ENCODE measurements at places on chromosomes 16 and 17.

- DNase-seq = peak; percentile 98
Observed at GRCh38 chr17:75109407-75110233, at the start of gene ARMC7. Gene ARMC7, plus strand, starts transcription at chr17:75109969. Its CDS starts 320 bp downstream, at chr17:75110289.

DNA sequence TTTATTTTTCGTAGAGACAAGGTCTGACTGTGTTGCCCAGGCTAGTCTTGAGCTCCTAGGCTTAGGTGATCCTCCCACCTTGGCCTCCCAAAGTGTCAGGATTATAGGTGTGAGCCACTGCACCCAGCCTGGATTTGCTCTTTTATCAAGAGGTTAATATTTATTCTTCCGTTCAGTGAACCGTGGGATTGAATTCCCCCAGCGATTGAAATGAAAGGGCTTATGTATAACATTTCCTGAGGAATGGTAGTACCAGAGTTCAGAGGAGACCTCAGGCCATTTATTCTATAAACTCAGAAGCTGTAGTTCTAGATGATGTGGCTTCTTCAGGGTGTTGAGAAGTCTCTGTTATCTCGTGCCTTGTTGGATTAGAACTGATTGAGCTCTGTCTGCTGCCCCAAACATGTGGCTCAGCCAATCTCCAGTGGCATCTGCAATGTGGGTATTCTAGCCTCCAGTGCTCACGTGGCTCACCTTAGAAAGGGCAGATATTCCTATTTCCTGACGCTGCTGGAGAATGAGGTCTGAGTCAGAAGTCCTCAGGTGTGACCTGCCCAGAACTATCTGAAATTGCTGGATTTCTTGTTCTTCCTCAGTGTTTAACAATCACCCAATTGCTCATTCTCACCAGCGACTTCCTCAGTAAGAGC, 22.5 kb downstream of the HMOX2 start:
- DNase-seq = no peak

GRCh38 chr16:85868495-85868894, 30.5 kb upstream of the IRF8 start:
- no peak for DNase-seq

DNA sequence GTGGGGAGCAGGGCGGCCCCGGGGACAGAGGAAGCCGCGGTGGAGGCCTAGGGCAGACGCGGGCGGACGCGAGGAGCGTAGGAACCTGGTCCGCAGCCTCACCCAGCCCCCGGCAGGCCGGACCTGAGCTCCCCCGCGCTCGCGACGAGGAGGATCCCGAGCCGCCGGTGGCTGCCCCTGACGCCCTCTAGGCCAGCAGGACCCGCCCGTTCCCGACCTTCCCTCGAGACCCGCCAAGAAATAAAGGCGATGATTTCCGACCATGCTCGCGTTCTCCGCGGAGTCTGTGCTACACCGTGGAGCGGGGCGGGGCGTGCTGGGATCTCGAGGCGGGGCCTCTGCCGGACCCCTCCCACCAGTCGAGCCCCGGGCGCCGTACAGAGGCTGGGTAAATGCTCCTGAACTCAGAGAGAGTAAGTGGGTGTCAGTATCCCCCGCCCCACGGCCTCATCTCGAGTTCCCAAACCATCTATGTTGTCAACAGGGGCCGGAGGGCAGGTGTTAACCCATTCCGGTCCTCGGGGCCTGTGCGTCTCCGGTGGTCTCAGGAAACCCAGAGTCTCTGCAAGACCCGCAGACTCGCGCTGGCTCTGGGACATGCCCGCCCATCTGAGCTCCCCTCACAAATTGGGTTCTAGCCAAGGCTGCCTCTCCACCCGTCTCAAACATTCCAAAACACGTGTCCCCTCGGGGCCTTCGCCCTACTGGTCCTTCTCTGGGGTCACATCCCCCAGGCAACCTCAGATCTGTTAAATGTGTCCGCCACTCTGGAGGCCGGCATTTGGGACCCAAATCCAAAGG, 13.7 kb downstream of the SYCE1L start:
- no peak for DNase-seq

- DNase-seq = no peak
Observed at GRCh38 chr16:20923876-20924275, 23.3 kb downstream of the LYRM1 start.

DNA sequence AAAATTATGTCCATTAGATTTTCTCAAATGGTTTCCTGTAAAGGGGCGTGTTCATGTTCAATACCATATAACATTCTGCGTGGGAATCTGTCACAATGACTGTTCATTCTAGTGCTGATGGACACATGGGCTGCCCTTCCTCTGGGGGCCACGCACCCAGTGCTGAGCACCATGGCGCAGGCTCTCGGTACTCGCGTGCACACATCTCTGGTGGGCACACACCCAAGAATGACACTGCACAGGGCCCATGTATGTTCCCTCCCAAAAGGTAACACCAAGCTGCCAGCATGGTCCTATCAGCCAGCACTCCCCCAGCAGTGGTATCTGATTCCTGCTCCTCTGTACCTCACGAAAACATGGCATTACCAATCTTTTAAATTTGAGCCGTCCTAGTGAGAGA, 13.7 kb downstream of the B9D1 start:
- no peak for DNase-seq

GRCh38 chr16:31880322-31880979, 6.8 kb downstream of the ZNF267 start:
- DNase-seq = no peak

DNA sequence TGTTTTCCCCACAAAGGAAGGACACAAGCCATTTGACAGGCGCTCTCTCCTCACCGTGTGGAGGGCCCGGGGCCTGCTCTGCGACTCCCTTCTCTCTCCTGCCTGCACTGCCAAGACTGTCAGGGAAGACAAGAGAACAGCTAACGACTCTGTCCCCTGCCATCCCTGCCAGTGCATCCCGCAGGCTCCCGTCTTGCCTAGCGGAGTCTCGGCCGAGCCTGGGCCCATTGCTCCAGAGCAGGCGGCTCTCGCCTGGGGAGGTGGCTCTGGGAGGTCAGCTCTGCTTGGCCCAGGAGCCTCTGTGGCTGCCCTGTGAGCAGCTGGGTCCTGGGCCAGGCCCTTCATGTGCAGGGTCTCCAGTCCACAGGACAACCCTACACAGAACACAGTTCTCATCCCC, 53.0 kb downstream of the WNT3 start:
- DNase-seq = peak; percentile 49

DNA sequence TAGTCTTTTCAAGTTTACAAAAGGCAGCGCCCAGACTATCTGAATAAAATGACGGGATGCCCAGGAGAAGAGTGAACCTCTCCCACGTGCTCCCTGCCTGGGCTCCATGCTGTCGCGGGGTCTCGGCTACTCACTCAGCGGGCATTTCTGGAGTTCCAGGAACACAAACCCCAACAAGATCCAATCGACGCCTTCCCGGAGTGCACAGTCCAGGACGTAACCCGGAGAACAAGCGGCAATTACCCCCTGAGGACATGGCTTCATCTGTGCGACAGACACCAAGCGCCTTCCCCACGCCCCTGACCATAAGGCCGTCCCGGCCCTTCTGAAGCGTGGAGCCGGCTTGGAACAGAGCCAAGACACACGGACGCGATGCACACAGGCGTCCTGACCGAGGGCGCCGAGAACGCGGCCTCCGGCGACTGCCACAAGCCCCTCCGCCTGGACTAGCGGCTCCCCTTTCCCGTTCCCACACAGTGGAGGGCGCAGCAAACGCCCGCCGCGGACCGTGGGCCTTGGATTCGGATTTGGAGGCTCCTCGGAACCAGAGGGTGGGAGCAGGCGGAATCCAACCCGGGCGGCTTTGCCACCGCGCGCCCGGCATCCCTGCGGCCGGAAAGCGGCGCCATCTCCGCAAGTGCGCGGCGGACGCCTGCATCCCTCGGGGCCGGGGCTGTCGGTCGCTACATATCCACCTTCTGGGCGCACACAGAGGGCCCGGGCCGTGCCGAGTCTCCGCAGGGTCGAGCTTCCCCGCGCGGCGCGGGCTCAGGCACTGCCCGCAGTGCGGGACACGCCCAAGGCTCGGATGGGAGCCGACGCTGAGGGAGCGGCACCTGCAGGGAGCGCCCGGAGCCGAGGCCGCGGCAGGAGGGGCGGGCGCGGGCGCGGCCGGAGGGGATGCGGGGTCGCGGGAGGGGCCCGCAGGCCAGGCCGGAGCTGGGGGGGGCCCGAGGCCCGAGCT, 725 bp downstream of the ABCA3 start:
- peak; percentile 76 for DNase-seq

- no peak for DNase-seq
Observed at GRCh38 chr16:23874613-23875294, 39.0 kb downstream of the PRKCB start.

DNA sequence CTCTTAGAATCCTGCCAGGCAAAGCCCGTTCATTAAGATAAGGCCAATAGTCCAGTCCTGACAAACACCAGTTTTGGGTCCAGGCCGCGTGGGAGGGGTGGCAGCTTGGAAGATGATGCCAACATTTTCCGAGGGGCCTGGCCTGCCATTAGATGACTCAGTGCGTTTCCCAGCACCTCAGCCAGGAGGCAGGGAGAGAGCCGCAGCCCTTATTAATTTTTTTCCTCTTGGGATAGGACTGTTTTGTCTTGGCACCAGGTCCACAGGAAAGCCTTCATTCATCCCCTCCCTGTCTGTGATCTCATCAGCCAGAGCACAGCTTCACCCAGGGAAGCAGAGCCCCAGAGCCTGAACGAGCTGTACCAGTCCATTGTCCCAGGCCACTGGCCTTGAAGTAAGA, 4.7 kb upstream of the NDEL1 start:
- peak; percentile 44 for DNase-seq

DNA sequence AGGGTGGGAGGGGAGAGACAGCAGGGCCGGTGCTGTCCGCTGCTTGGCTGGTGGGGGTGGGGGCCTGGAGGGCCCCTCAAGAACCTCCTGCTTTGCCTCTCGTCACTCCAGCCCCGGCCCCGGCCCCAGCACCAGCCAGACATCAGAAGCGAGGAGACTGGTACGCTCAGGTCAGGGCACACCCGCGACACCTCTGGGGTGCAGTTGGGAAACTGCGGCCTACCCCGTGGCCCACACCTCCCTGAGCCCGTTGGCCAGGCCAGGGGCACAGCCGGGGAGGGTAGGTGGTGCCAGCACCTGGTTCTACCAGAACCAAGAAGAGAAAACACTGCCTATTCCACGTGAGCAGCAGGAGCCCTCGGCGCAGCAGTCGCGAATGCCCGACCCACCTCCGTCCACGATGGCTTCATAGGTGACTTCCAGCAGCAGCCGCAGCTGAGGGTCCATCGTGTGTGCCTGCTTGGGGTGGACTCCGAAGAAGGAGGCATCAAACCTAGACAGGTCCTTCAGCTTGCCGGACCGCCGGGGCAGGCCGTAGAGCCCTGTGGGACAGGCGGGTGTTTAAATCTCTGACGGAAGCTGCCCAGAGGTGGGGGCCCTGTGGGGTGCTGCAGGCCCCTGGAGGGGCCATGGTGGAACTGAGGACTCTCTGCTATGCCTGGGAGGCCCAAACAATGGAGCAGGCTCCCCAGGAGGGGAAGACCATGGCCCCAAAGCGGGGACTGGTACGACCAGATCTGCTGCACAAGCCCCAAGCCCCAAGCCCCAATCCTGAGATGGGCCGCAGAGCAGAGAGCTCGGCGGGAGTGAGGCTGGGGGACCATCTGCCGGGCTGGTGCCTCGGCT, 2.9 kb downstream of the FASN start:
- DNase-seq = no peak

GRCh38 chr17:66952031-66952524, 12.4 kb upstream of the CACNG4 start:
- no peak for DNase-seq

DNA sequence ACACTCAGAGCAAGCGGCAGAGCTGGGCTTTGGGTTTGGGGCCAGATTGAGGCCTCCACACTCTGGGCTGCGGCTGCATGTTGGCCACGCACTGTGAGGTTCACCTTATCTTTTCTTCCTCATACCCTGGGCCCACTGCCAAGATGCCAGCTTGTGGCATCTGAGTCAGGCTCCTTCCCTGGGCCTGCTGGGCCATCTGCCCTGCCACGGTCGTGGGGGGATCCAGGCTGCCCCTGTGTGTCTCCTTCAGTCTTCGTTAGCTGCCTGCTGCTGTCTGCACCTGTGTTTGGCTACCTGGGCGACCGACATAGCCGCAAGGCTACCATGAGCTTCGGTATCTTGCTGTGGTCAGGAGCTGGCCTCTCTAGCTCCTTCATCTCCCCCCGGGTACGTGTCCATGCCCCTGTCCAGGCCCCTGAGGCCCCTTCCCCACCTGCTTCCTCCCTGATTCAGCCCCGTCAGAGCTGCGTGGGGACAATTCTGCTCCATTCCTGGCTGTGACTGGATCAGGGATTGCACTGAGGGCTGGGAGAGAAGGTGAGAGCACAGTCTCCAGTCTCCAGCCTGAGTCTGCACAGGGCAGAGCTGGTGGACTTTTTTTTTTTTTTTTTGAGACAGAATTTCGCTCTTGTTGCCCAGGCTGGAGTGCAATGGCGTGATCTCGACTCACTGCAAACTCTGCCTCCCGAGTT, 11.2 kb downstream of the SPNS3 start:
- no peak for DNase-seq

GRCh38 chr16:58085584-58086251, 43.5 kb downstream of the CFAP20 start:
- DNase-seq = no peak

DNA sequence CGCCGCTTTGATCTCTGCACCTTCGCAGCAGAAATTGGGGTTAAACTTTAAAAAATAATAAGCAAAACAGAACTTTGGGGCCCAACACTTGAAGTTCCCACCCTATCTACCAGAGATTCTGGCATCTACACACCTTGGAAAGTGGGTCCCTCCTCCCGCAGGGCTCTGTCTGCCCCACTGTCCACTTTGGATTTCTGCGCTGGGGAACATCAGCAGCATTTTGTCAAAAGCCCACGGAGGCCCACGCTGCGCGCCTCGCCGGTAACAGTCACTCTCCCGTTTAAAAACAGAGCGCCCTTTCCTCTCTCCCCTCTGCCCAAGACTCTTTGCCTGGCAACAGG, 725 bp upstream of the WNT9B start:
- no peak for DNase-seq

DNA sequence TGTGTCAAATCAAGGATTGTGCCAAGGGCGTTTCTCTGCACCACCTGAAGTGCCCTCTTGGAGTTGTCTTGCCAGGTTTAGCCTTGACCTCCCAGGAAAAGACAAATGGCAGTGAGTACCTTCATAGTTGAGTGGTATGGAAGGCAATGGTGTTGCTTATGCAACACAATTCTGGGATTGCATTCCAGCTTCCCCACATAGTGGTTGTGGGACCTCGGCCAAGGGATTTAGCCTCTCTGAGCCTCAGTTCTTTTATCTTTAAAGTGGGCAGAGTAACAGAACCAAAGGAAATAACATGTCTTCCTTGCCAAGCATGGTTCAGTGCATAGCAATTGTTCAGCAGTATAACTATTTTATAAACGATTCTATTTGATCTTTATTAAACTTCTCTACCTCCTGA, 49.4 kb downstream of the CCDC42 start:
- no peak for DNase-seq

DNA sequence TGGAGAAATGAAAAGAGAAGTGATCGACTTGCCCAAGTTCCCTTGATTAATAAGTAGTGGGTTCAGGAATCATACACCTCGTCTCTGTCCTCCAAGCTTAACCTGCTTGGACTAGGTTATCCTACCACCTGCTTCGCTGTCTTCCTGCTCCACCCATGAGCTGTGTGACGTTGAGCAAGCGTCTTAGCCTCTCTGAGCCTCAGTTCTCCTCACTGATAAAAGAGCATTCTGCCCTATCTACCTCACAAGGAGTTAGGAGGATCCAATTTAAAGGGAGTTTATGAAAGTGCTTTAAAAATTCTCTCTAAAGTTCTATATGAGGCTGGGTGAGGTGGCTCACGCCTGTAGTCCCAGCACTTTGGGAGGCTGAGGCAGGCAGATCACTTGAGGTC, 9.5 kb upstream of the BHLHA9 start:
- DNase-seq = no peak
